ENCODE measurements at places on chromosomes 3 and 15. TPM values are rescaled to one million over a fixed set of nuclear protein-coding genes. Genes with fewer than 3 reads are reported as not detected.

The CAPN3 gene
- 0.31 TPM for total RNA-seq

The SAXO2 gene
- 2.6 TPM for total RNA-seq

The ZNF620 gene
- total RNA-seq = 27.1 TPM

The ITPKA gene
- total RNA-seq = 0.77 TPM

The INSYN1 gene
- total RNA-seq = 2.5 TPM

The PDCD7 gene
- total RNA-seq = 38.1 TPM

The EOMES gene
- 1.7 TPM for total RNA-seq

The CHL1 gene
- total RNA-seq = 0.04 TPM

The CFAP20DC gene
- total RNA-seq = 4.5 TPM

GRCh38 chr3:167480748-167481147 lies 6.9 kb upstream of the SERPINI2 start:
- H3K36me3 ChIP-seq = no peaks in the 10 kb centered on the region
- H3K27me3 ChIP-seq = no peaks in the 10 kb centered on the region
- H3K27ac ChIP-seq = no peak overlapping the region
- no peaks in the 10 kb centered on the region for H3K4me1 ChIP-seq
- DNase-seq = no peak

- no peaks in the 10 kb centered on the region for H3K4me1 ChIP-seq
- no peak for DNase-seq
- H3K27ac ChIP-seq = no peak overlapping the region
- peaks cover 18% of the 10 kb centered on the region for H3K36me3 ChIP-seq
- H3K27me3 ChIP-seq = no peaks in the 10 kb centered on the region
- H3K4me3 ChIP-seq = no peak overlapping the region
Observed at GRCh38 chr3:15659254-15659975, 57.9 kb downstream of the BTD start.

DNA sequence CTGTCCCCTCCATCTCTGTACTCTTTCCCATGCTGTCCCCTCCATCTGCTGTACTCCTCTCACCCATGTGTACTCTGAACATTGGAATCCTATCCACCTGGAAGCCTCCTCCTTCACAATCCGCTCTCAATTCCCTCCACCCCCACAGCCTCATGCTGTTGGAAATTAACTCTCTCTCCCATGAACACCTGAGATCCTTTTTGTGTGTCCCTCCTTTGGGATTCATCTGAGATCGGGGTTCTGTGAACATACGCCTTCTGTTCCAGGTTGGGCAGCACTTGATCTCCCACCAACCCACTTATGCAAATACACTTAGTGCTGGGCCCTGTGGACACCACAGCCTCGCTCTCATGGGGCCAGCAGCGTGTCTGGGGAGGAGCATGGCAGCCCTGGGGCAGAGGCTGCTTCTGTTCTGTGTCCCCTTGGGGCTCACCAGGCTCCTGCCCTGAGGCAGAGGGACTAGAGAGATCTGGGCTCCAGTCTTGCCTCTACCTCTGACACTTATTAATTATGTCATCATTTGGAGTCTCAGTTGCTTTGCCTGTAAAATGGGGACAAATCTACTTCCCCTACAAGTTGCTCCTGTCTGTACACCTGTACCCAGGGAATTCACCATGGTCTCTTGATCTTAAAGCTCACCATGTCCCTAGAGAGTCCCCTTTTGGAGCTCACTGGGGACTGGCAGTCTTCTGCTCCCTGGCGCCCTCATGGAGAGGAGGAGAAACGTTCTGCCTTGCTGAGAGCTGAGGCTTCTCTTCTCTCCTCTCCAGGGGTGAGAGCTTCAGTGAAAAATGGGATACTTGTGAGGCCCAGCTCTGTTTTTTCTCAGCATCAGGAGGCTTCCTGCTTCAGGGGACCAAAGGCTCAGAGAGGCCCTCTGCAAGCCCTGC lies 42.7 kb downstream of the ITGA11 start:
- H3K27me3 ChIP-seq = no peaks in the 10 kb centered on the region
- no peak overlapping the region for H3K27ac ChIP-seq
- no peaks in the 10 kb centered on the region for H3K36me3 ChIP-seq
- no peak overlapping the region for H3K4me3 ChIP-seq
- H3K4me1 ChIP-seq = no peaks in the 10 kb centered on the region
- peak; percentile 33 for DNase-seq

GRCh38 chr3:130963878-130964277 lies 62.7 kb downstream of the ASTE1 start:
- no peak for DNase-seq
- H3K36me3 ChIP-seq = peaks cover 39% of the 10 kb centered on the region
- H3K27me3 ChIP-seq = no peaks in the 10 kb centered on the region
- no peak overlapping the region for H3K4me3 ChIP-seq
- no peaks in the 10 kb centered on the region for H3K4me1 ChIP-seq

GRCh38 chr3:105867712-105868430 lies 941 bp downstream of the CBLB start:
- H3K27ac ChIP-seq = no peak overlapping the region
- H3K36me3 ChIP-seq = peaks cover 13% of the 10 kb centered on the region
- no peaks in the 10 kb centered on the region for H3K27me3 ChIP-seq
- DNase-seq = no peak
- H3K4me3 ChIP-seq = peak overlapping the region; percentile 98
- peaks cover 2% of the 10 kb centered on the region for H3K4me1 ChIP-seq

DNA sequence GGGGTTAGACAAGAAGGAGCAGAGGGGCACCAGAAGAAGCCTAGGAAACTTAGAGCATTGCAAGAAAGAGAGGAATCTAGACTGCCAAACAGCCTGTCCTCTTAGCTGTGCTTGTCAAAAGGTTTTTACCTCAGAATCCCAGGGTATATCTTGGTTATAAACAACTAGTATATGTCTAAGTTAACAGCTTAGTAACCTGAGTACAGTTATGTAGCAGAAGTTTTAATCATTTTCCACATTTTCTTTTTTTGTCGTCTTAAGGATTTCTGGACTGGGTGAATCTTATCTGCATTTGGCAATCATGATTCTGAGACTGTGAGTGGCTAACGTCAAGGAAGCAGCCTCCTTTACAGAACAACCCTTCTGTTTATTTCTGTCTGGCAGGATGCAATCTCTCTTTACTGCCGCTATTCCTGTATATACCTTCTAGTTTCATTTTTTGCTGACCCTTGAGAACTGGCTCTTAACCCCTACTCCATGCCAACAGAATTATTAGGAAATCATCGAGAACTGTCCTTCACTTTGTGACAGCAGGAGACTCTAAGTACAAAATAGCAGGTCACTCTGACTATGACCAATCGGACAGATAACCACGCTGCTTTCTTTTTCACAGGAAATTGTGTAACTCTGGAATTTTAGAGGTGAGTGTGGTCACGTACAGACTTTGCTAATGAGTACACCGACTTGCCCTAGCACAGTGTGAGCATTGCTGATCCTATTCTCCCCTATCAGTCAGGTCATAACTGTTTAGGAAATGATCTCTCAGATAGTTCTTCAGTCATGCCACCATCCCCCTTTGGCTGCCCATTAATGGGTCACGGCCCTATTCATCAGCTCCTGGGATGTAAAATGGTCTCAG lies 3.3 kb upstream of the CP start:
- no peak overlapping the region for H3K27ac ChIP-seq
- no peak overlapping the region for H3K4me3 ChIP-seq
- no peak for DNase-seq
- H3K4me1 ChIP-seq = peaks cover 7% of the 10 kb centered on the region
- peaks cover 6% of the 10 kb centered on the region for H3K36me3 ChIP-seq
- no peaks in the 10 kb centered on the region for H3K27me3 ChIP-seq

DNA sequence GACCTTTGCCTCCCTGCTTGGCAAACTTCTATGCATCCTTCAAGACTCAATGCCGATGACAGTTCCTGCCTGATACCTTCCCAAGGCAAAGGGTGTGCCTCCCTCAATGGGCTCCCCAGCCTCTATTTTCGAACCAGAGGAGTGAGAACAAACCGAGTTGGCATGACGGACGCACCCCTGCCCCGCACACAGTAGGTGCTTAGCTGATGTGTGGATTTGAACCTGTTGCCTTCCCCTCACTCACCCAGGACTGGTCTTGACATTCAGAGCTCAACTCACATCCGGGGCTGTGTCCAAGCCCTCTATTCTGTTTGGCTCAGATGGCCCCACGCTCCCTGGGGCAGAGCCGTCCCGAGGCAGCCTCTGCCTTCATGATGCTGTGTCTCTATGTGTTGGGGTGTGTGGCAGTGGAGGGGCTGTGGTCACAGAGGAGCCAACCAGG lies 52.2 kb upstream of the SLC6A11 start:
- no peaks in the 10 kb centered on the region for H3K4me1 ChIP-seq
- no peaks in the 10 kb centered on the region for H3K36me3 ChIP-seq
- no peak overlapping the region for H3K27ac ChIP-seq
- DNase-seq = no peak

GRCh38 chr3:16739541-16740105 lies 134.4 kb upstream of the DAZL start:
- no peaks in the 10 kb centered on the region for H3K4me1 ChIP-seq
- no peak overlapping the region for H3K4me3 ChIP-seq
- H3K36me3 ChIP-seq = peaks cover 25% of the 10 kb centered on the region
- H3K27ac ChIP-seq = no peak overlapping the region
- H3K27me3 ChIP-seq = no peaks in the 10 kb centered on the region

DNA sequence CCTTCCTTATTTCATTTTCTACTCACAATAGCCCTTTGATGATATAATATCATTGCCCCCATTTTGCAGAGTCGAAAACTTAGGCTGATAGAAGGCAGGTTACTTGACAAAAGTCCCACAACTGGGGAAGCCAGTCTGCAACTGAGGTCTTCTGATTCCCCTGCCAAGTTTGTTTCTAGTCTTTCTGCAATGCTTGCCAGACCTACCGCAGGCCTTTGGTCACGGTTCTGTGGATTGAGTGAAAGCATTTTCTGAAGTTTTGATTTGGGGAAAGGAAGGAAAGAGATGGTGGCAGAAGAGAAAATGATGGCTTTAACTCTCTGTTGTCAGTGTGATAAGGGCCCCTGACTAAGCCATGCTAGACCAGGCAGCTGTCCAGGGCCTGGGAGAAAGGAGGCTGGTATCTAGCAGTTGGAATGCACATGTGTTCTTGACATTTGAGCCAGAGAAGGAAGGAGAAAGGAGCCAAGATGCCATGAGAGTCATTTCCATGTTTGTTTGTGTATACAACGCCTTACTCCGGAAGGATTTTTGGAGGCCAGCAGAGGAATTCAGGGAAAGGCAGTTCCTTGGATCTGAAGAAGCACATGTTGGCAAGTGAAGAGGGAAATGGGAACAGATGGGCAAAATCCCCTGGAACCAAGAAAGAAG lies 29.9 kb downstream of the FAH start:
- no peak overlapping the region for H3K4me3 ChIP-seq
- no peak overlapping the region for H3K27ac ChIP-seq
- H3K27me3 ChIP-seq = no peaks in the 10 kb centered on the region
- DNase-seq = no peak
- peaks cover 15% of the 10 kb centered on the region for H3K36me3 ChIP-seq
- no peaks in the 10 kb centered on the region for H3K4me1 ChIP-seq

DNA sequence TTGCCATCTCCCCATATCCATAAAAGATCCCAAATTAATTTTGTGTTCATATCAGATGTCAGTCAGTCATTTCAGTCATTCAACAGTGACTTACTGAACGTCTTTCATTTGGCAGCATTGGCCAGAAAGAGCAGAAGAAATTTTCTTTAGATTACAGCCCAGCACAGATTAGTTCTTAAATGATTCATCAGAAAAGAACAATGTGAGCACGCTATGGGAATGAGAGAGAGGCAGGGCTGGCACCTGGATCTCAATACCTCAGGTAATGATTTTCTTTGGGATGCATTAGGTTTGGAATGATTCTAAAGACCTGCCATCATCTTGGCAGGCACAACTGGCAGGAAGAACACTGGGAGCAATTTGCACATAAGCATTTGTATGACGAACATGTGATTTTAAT lies 41.6 kb downstream of the FBN1 start:
- peaks cover 3% of the 10 kb centered on the region for H3K4me1 ChIP-seq
- H3K27ac ChIP-seq = no peak overlapping the region
- DNase-seq = no peak
- no peak overlapping the region for H3K4me3 ChIP-seq

GRCh38 chr3:111692593-111693552 lies 97.7 kb upstream of the ZBED2 start:
- H3K4me3 ChIP-seq = no peak overlapping the region
- no peaks in the 10 kb centered on the region for H3K4me1 ChIP-seq
- H3K27me3 ChIP-seq = no peaks in the 10 kb centered on the region
- H3K36me3 ChIP-seq = no peaks in the 10 kb centered on the region
- DNase-seq = no peak
- no peak overlapping the region for H3K27ac ChIP-seq

DNA sequence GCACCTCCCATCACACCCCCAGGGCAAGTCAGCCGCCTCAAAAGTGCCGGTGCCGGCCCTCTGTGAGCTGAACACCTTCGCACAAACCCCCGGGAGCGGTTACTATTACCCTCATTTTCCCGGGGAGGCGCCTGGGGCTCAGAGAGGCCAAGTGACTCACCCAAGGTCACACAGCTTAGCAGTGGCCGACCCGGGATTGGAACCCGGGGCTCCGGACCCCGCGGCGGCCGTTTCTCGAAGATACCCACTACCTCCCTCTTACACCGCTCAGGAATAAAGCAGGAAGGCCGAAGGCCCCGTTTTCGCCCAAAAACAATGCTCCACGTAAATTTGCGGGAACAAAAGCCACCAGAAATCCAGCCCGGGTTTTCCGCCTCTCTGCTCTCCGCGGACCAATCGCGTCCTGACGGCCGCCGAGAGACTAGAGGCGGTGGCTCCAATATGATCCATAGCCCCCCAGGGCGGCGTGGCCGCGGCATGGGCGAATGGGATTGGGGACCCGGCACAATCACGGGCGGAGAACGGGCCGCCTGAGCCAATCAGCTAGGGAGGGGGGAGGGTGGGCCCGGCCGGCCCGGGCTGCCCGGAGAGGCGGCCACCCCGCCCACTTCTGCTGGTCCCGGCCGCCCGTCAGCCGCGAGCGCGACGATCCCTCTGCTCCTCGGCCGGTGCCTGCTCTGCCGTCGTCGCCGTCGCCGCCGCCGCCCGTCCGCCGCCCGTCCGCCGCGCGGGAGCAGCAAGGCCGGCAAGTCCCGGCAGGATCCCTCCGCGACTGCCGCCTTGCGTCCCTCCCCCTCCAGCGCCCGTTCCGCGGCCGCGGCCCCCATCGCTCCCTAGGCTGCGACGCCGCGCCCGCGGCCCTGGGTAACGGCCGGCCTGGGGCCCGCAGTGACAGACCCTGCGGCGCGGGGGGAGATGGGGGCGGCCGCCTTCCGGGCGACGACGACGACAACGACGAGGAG lies 177.0 kb downstream of the OR4M2 start:
- no peak overlapping the region for H3K4me3 ChIP-seq
- H3K27ac ChIP-seq = no peak overlapping the region
- no peaks in the 10 kb centered on the region for H3K4me1 ChIP-seq
- DNase-seq = no peak

Measured in H9 (cell line).